ENCODE measurements at places on chromosomes 2 and 18. TPM values are rescaled to one million over a fixed set of nuclear protein-coding genes. Genes with fewer than 3 reads are reported as not detected.

DNA sequence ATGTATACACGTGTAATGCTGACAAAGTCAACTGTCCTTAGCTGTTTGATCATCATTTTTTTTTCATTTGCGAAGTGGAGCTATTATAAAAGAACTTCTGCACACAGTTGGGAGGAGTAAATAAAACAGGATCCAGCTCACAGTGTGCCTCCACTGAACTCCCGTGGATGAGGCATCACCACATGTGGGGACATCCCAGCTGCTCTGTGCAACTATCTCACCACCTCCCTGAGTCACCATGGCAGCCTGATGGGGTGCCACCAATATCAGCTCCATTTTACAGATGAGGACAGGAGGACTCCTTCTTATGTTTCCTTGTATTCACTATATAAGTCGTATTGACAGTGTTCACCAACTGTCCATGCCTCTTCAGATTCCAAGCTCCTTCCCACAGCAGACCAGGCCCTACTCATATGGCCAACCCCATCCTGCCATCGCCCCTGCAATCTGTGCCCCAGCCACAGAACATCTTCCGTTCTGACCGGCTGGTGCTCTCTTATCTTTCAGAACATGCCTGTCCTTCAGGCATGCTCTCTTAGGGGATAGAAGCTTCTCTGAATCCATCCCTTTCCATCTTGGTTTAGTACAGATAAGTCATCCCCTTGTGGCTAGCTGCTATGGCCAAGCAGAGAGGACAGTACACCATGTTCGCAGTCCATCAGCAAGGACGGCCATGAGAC lies 288.1 kb downstream of the RNF144A start:
- no peak for DNase-seq

DNA sequence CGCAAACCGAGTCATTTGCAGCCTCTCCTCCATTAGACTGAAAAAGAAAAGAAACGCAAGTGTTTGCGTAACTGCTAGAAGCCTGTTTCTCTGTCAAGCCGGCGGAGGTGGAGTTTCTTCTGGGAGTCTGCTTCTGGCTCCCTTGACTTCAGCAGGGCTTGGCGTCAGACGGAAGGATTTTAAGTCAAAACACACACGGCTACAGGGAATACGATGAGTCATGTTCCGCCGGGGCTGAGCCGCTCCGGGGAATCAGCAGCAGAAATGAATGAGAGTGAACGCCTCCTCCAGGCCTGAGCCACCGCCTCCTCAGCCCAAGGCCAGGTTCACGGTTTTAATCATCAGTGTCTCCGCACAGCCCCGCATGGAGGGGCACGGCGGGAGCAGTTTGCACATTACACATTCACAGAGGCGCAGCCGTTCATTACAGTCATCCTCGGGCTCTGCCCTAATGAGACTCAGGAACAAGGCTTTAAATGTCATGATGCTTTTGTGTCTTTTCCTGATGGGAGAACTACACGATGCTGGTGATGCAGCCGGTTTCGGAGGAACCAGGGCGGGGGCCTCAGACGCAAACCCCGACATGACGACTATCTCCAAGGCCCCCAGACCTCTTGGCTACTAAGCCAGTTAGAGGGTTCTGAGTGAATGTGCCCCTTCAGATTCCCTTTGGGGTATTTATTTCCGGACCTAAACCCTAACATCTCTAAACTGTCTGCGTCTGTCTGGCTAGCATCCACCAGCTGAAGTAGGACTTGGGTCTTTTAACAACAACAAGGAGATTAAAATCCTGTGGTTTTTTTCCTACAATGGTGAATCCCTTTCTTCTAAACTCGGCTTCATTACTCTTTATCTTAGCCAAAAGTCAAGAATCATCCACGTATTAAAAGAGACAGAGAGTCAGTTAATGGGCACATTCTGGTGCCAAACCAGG lies 11.1 kb upstream of the SCG2 start:
- peak; percentile 58 for DNase-seq

DNA sequence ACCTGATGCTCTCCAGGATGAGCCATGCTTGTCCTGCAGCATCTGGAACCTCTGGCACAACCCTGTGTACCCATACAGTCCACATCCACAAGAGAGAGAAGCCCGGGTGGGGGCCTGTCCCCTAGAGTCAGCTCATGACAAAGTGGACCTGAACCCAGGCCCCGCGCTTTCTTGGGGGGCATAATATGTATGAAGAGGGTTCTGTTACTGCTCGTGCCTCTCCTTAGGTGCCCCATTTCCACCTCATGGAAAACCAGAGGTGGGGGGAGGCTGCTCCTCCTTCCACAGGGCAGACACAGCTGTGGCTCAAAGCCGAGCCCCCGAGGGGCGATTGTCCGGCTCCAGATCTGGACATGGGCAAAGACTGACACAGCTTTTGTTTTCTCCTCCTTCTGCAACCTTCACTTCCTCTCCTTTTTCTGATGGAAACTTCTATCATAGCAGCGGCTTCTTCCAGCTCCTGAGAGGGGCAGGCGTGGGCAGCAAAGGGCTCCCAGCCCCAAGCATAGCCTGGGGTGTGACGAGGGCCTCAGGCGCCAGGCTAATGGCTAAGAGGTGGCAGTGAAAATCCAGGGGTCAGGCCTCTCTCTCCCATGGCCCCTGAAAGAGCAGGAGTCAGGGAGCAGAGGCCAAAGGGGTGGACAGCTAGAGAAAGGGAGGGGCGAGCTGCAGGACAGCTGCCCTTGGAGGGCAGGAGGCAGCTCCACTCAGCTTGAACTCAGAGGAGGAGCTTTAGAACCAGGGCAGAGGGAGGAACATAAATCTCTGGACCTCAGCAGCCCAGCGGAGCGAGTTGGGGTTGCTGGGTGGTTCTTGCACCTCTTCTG lies 155.5 kb downstream of the ZFP36L2 start:
- no peak for DNase-seq

GRCh38 chr2:230828272-230828961 lies 36.3 kb upstream of the ITM2C start:
- no peak for DNase-seq

DNA sequence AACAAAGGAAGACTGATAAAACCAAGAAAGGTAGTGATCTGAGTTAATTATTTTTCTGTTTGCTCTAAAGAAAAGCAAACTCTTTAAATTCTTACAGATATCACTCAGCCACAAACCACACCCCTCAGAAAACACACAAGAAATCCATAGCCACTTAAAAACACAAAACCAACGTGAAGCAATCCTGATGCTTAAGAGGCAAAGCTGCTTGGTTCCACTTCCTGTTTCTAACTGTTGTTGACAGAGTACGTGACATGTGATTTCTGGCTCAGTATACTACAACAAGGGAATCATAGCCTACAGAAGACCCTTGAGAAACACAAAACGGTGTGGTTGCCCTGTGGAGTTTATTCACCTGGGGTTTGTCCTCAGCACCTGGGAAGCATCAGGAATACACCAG lies 240.9 kb upstream of the APCDD1 start:
- no peak for DNase-seq

DNA sequence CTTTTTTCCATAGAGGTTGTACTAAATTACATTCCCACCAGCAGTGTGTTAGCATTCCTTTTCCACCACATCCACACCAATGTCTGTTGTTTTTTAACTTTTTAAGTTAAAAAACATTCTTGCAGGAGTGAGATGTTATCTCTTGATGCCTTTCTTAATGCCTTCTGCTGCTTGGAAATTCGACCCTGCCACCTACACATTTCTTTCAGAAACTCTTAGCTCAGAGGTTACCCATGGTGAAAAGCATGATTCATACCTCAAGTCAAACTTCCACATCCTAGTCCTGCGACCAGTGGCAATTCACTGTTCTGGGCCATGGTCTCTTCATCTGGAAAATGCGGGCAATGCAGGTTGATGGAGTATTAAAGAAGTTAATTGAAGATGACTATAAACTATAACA lies 12.7 kb upstream of the HNMT start:
- DNase-seq = no peak

- no peak for DNase-seq
These were observed 10.5 kb upstream of the EPAS1 start for GRCh38 chr2:46286715-46287114.

- DNase-seq = peak; percentile 7
These were observed 38.4 kb downstream of the EPAS1 start for GRCh38 chr2:46335391-46336282.

DNA sequence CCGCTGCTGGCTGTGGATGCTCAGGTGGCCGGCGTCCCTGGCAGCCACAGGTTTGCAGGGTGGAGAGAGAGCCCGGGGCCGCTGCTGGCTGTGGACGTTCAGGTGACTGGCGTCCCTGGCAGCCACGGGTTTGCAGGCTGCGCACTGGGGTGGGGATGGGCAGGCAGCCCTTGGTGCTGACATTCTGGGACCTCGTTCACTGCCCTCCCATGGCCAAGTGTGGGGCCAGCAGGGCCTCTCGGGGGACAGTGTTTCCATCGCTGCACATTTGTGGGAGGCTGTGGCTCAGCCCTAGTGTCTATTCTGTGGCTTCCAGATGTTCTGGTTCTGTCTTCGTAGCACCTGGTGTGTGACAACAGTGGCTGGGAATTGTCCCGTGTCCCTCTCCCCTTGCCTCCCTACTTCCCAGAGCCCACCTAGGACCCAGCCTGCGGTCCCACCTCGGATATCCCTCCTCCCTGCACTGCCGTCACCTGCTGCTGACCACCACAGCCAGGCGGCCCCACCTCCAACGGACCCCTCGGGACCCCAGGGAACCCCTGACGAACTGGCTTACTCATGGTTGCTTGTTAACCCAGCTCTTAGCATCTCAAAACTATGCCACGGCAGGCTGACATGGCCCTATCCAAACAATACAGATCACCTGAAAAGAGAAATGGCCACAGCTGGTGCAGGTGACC lies 915 bp downstream of the CROCC2 start:
- DNase-seq = no peak

GRCh38 chr2:234203135-234203984 lies 152.9 kb downstream of the SPP2 start:
- no peak for DNase-seq

Gene SH3RF3
- total RNA-seq = 0.42 TPM

Gene DSC2
- 39.7 TPM for total RNA-seq

Gene SIX3
- total RNA-seq = 0.21 TPM

Gene IFT172
- 15.9 TPM for total RNA-seq
